NCI-H69 (cell line): ENCODE measurements at places on chromosomes 7 and 10.

DNA sequence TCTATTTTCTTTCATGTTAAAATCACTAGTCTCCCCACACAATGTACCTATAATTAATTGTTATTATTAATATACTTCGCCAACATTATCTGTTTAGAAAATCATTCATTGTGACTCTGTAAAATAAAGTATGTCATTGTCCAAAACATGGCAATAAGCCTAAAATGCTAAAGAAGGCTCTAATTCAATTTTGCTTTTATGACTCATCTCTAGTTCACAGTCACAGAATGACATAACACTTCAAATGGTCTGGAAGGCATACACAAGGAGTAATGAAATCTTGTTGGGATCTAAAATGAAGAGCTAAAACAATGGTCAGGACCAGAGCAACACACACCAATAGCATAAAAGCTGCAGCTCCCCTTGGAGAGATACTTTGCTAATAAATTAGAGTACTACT, 505.8 kb downstream of the GPAM start:
- no peak for DNase-seq

DNA sequence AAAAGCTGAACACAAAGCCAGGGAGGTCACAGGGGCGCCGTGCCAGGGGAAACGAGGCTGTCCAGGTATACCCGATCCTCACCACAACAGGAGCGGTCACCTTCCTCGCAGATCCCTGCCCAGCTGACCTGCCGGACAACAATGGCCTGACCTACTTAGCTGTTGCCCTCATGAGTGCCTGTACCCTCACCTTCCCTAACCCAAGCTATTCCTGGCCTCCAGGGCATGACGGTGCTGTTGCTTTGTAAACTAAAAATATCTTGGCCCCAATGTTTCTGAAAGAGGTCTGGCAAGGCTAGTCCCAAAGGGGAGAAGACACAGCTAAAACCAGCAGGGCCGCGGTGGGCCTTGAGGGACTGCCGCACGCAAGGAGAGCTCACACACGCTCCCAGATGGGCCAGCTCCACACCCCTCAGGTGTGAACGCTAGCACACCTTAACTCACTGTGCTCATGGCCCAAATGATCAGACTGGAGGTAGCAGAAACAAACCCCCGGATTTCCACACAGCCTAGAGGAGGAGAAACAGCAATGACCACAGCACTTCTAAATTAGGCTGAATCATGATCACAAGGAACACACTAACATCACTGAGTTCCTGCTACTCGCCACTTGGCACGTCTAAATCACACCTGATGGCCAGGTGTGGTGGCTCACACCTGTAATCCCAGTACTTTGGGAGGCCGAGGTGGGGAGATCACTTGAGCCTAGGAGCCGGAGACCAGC, 66.3 kb upstream of the CYTH3 start:
- DNase-seq: no peak

DNA sequence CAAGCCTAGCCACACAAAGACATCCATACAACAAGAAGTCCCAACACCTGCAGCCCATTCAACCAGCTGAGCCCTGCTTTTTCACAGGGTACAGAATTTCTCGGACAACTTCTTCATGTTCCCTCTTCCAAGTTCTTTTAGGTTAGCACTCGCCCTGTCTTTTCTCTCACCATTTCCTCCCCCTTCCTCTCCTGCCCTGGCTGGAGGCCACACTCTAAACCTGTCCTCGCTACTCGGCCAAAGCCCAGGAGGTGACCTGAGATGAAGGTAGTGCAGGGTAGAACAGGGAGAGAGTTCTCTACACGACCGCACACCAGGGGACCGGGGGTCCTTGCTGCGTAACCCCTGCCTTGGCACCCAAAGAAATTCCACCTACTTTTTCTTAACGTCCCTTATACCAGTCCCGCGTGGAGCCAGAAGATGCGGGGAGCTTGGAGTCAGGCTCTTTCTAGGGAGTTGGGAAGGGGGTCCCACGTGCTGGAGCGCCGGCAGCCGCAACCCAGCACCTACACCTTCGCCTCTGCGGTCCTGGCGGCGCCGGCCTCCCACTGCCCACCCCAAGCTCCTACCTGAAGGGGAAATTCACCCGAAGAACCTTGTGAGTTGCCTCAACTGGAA, 16.0 kb upstream of the DLX6 start:
- no peak for DNase-seq

DNA sequence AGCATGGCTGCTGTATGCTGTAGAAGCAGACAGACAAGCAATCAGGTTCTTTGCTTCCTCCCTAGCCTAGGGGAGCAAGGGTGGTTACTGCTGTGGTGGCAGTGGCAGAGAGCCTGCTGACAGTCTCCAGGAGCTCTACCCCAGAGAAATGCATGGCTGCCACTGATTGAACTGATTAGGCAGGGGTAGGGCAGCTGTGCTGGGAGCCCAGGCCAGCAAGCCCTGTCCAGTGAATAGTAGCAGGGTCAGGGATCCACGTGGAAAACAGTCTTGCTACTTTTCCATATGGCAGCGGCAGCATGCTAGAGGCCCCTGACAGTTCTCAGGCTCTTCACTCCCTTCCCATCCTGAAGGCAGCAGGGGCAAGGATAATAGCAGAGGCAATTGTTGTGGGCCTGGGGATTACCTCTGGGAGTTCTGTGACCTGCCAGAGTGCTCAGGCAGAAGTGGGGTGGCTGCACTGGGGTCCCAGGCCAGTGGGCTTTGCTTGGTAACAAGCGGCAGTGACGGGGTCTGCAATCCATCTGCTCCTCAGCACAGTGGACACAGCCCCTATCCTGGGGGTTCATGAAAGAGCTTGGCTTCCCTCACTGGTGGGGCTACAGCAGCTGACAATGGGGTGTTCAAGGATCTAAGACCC, 558.8 kb upstream of the GHITM start:
- no peak for DNase-seq

GRCh38 chr10:30758338-30758737, 128.8 kb upstream of the LYZL2 start:
- no peak for DNase-seq

GRCh38 chr10:85924382-85925102, 442.1 kb downstream of the GRID1 start:
- no peak for DNase-seq

- DNase-seq: no peak
Measured at GRCh38 chr10:11227103-11227502, 209.4 kb downstream of the CELF2 start.

DNA sequence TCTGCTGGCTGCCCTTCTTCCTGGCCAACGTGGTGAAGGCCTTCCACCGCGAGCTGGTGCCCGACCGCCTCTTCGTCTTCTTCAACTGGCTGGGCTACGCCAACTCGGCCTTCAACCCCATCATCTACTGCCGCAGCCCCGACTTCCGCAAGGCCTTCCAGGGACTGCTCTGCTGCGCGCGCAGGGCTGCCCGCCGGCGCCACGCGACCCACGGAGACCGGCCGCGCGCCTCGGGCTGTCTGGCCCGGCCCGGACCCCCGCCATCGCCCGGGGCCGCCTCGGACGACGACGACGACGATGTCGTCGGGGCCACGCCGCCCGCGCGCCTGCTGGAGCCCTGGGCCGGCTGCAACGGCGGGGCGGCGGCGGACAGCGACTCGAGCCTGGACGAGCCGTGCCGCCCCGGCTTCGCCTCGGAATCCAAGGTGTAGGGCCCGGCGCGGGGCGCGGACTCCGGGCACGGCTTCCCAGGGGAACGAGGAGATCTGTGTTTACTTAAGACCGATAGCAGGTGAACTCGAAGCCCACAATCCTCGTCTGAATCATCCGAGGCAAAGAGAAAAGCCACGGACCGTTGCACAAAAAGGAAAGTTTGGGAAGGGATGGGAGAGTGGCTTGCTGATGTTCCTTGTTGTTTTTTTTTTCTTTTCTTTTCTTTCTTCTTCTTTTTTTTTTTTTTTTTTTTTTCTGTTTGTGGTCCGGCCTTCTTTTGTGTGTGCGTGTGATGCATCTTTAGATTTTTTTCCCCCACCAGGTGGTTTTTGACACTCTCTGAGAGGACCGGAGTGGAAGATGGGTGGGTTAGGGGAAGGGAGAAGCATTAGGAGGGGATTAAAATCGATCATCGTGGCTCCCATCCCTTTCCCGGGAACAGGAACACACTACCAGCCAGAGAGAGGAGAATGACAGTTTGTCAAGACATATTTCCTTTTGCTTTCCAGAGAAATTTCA, 1.7 kb downstream of the ADRB1 start:
- peak; percentile 69 for DNase-seq

DNA sequence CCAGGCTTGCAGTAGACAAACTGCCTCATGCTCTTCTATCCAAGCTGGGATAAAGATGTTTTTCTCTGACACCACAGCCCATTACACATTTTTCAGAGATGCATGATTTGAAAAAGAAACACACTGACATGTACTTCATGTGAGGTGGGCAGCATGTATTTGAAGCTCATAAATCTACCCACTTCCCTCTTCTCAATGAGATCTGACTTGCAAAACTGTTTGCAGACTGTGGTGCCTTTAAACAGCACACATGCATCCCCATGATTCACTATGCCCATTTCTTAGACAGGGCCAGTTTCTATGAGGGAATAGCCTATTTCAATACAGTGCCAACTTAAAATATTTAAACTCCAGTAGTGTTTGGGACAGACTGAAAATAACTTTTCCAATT, 109.8 kb downstream of the GLI3 start:
- no peak for DNase-seq

DNA sequence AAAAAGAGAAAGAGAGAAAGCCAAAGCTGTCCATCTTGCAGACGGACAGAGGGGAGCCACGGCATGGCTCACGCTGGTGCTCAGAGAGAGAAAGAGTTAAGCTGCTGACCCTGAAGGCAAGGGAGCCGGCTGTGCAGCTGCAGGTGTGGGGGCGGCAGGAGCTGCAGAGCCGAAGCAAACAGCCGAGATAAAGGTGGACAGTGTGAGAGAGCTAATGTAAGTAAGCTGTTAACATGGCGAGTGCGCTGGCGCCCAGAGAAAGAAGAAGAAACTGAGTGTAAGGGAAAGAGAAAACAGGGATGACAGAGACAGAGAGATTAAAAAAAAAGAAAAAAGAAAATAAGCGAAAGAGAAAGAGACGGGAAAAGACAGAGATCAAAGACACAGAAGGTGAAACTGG, 18.2 kb downstream of the COL17A1 start:
- no peak for DNase-seq

DNA sequence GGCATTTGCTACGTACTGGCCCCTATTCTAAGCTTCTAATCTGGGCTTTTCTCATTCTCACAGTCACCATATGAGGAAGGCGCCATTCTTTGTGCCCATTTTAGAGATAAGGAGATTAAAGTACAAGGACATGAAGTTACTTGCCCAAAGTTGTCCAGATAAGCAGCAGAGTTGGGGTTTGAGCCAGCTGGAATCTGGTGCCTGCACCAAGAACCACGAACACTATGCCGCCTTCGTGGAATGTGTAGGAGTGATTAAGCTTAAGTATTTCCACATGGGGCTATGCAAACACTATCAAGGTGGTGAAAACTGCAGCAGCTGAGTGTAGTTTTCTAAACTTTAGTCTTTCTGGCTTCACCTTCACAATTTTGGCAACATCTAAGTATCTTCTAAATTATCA, 342.7 kb upstream of the ETV1 start:
- DNase-seq: peak; percentile 31

- DNase-seq: no peak
Measured at GRCh38 chr7:17041324-17041723, 159.5 kb upstream of the AGR3 start.

GRCh38 chr7:132485600-132486273, 90.5 kb downstream of the PLXNA4 start:
- DNase-seq: no peak

- no peak for DNase-seq
Measured at GRCh38 chr10:660970-661596, 28.4 kb downstream of the DIP2C start.

DNA sequence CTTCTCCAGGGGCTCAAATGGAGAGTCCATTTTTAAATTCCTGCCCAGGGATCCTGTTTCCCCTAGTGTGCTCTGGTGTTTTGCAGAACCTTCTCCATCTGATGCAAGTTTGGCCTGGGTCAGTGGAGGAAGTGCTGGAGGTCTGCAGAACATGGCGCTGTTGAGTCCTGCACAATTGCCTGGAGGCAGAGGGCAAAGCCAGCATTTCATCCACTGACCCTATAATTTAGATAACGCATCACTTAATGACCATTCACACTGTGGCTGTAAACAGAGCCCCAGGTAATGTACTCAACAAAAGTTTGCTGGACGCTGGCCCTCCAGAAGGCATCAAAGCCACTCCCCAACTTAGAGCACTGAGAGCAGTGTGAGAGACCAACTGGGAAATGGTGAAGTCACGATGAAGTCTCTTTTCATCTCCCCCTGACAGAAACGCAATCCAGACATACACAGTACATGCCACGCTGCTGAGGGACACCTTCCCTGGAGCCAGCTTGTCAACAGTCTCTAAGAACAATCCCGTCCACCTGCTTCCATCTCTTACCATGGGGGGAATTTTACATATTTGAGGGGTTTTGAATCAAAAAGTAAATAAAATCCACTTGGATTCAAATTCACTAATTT, 13.4 kb downstream of the C10orf71 start:
- peak; percentile 57 for DNase-seq

- DNase-seq: peak; percentile 64
Measured at GRCh38 chr10:91163869-91164474, 56.5 kb upstream of the PCGF5 start.

DNA sequence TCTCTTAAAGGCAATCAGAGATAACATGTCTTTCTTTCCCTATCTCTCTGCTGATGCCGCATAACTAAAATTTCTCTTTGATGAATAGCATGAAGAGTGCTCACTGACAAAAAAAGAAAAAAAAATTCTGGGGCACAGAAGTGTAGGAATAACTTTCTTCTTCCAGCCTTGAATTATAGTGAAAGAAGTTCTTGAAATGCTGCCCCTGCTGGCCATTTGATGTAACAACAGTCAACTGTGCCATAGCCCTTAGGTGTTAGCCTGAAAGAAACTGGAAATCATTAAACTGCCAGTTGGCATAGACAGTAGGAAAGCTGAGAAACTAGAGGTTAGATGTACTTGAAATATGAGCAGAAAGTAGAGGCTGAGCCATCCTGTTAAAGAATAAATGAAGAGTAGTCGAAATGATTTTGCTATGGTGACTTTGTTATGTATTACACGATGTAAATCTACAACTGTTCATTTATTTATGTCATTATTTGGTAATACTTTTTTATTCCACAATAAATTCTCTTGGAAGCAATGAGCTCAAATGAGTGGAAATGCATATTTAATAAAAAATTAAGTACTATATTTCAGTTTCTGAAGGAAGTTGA, 48.3 kb upstream of the FAM171A1 start:
- DNase-seq: peak; percentile 47
